NCI-H510A (cell line): ENCODE measurements at places on chromosomes 13 and 19.

DNA sequence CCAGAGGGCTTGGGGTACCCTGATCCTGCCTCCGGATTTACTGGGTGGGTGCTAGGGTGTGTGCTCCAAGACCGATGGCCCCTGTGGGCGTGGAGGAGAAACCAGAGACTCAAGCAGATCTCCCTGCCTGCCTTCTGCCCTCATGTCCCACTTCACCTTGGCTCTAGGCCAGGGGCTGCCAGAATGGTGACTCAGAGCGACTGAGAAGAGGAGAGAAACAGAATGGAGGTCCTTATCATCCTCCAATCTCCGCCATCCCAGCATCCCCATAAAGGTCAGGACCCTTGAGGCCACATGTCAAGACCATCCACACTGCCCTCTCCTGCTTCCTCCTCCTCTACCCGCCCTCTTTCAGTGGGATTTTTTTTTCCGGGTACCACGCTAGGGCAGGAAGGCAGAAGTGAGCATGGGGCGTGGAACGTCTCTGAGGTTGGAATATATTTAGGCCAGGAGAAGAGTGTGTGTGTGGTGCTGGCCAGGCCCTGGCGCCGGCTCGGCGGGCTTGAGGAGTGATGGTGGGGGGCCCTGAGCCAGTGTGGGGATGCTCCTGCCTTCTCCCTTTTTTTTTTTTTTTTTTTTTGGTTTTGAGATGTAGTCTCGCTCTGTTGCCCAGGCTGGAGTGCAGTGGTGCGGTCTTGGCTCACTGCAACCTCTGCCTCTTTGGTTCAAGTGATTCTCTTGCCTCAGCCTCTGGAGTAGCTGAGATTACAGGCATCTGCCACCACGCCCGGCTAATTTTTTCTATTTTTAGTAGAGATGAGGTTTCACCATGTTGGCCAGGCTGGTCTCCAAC lies 22.3 kb downstream of the IER2 start:
- peak; percentile 44 for DNase-seq

DNA sequence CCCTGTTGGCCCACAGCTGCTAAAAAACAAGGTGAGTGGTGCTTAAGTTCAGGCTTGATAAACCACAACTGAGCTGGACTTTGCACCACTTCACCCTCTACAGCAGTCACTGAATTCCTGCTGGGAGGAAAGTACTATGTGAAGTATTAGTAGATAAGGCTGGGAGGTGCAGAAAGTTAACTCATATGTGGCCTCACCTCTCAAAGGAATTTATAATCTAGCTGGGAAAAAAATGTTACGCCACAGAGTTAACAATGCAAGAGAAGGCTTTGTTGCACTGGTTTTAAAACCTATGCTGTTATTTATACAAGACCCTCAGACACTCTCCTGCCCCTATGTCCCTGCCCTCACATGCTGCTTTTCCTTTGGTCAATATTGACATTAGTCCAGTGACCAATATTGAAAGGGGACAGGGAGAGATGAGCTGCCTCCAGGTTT lies 60.9 kb downstream of the LIG4 start:
- DNase-seq, result peak; percentile 69

DNA sequence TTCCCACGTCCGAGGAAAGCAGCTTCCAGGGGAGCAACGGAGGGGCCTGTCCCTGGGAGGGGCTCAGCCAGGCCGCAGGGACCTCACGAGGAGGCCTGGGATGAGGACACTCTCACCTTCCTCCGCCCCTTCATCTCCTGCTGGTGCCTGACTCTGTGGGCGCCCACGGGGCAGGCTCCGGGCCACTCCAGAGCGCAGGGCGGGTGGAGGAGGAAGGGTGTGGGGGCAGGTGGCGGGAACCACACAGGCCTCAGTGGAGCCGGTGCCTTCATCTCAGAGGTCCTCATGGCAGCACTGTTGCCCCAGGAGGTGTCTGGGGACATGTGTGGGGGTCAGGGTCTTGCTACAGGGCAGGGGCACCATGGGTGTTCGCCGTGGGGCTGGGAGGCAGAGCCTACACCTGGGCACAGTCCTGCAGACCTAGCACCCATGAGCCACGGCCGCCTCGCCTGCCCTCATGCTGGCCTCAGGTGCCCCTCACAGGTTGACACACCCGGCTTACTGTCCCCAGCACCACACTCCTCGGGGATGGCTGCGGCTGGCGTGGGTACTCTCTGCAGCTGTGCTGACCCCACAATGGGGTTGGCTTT lies 10.1 kb upstream of the TMEM255B start:
- no peak for DNase-seq

DNA sequence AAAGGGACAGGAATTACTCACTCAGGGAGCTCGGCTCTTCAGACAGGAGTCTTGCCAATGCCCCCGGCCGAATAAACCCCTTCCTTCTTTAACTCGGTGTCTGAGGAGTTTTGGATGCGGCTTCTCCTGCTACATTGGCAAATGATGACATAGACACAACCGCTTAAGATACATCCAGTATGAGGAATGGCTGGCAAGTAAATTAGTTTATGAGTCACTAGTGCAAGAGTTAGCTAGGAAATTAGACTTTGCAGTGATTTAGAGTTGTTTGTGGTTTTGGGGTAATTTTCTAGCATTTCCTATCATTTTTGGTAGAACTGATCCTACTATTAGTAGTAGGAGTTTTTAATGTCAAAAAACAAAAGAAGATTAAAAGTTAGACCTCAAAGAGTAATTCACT lies 166.2 kb downstream of the SLITRK1 start:
- DNase-seq, result no peak

DNA sequence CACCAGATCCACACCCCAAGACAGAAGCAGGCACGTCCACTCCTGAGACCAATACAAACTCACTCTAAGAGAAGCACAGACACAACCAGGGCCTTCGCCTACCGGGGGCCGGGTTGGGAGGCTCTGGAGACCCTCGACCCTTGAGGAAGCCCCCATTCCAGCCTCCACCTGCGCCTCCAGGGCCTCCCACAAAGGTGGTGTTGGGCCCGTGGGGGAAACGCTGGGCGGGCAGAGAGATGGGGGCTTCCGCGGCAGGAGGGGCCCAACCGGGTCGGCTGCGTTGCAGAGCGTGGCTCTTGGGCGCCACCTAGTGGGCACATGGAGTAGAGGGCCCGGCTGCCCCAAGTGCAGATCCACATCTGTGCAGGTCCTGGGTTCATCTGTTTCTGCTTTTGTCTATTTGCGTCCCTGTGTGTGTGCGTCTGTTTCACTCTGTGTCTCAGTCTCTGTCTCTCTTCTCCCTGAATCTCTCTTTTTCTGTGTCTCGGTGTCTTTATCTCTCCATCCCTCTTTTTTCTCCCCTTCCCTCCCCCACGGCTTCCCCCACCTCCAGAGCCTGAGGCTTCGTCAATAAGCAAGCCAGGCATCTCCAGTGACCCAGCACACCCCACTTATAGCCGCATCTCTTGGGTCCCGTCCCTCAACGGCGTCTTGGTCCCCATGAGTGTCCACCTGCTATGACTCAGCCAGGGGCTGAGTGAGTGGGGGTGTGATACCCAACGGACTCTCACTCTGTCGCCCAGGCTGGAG lies 10.5 kb upstream of the TINCR start:
- DNase-seq, result no peak

DNA sequence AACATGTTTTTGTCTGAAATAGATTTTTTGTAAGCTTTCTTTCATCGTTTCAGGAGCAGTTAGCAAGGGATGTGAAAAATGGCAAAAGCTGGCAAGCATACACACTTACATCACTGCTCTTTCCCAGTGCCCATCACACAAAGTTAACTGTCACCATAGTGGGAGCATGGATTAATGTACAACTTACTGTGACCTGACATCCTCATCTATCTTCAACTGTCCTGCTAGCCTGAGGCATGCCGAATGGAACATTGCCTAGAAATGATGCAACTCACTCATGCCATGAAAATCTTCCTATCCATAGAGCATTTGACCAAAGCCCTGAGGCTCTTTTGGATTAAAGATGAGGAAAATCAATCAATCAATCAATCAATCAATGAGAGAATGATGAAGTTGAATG lies 491.7 kb upstream of the SLC10A2 start:
- DNase-seq, result no peak

GRCh38 chr19:38870612-38871011 lies 7.5 kb downstream of the RINL start:
- no peak for DNase-seq
